ENCODE measurements at places on chromosomes 2 and 18.

- H3K4me1 ChIP-seq, result peaks cover 13% of the 10 kb centered on the region
- DNase-seq, result no peak
- H3K4me3 ChIP-seq, result no peak overlapping the region
- no peaks in the 10 kb centered on the region for H3K36me3 ChIP-seq
- peak overlapping the region; percentile 43 for H3K27ac ChIP-seq
Measured at GRCh38 chr18:23719634-23720201, 30.5 kb downstream of the LAMA3 start.

DNA sequence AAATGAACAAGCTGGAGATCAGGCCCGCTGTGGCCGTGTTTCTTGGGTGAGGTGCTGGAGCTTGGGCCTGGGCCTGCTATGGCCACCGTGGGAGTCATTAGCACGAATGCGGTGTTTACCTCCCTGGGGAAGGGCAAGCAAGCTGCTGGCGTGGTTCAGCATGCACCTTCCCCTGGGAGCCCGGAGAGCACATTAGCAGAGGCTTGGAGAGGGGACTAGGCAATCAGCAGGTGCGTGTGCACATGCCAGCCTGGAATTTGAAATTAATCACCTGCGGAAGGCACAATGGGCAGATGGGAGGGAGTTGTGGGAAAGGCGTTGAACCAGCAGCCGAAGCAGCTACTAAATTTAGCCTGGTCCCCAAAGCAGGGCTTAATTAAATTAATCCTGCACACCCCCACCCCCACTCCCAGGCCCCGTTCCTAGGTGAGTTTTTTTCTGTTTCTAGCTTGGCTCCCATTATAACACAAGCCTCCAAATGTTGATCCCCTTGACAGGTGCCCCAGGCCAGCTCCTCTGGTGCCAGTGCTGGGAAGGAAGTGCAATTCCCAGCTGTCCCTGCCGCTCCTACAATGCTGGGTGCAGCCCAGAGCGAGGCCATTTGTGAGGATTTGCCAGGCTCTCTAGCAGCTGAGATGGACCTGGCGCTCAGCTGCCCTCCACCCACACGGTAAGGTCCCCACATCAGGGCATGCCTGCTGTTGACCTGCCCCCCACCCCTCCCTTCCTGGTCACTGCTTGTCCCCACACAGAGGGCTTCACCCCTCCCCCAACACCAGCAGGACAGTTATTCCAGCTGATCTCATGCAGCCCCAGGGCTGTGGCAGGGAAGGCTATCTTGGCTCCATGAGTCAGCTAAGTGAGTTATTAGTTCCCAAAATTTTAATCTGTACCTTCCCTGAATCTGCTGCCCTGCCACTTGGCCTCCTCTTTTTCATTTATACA, 115.0 kb downstream of the ZBTB7C start:
- peak overlapping the region; percentile 31 for H3K4me3 ChIP-seq
- DNase-seq, result no peak
- H3K27ac ChIP-seq, result peak overlapping the region; percentile 90
- no peaks in the 10 kb centered on the region for H3K27me3 ChIP-seq
- H3K4me1 ChIP-seq, result peaks cover 20% of the 10 kb centered on the region
- no peaks in the 10 kb centered on the region for H3K36me3 ChIP-seq

DNA sequence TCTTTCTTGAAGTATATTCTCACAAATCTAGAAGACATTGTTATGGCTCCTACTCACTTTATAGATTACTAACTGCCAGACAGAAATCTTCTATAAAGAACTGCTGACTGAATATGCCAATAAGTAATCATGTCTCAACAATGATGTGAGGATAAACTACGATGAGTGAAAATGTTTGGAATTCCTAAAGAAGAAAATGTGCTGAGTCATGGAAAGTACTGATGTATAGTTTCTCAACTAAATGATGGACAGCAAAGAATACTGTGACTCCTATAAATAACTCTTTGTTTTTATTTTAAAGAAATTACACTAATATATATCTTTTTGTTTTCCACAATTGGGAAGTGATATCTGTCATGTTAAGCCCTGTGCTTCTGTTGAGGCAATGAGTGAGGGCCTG, 232.9 kb downstream of the LNPK start:
- no peaks in the 10 kb centered on the region for H3K27me3 ChIP-seq
- peaks cover 4% of the 10 kb centered on the region for H3K36me3 ChIP-seq
- H3K4me3 ChIP-seq, result no peak overlapping the region
- no peak for DNase-seq
- H3K27ac ChIP-seq, result no peak overlapping the region
- H3K4me1 ChIP-seq, result peaks cover 5% of the 10 kb centered on the region

DNA sequence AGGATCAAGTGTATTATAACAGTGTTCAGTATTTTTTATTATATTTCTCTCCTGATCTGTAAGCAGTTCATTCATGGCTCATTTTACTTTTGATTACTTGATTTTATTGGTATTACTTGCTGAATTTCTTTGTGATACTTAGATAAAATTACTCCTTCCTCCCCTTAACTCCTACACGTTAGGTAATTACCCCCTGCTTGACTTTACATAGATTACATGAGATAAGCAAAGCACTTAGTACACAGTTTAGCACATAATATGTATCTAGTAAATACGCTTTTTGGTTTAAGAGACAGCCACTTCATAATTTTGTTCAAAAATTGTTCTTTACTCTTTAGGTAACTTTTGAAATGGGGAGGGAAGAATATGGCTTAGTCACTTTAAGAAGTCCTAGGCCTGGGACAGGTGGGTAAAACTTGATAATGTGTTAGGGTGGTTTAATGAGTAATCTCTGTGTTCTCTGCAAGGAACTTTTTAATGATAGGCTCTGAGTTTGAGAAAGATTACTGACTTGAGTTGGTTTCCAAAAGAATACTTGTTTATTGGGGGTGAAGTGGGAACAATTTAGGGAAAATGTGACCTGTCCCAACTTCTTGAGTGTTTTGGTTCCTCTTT, 80.9 kb downstream of the NCOA1 start:
- peak overlapping the region; percentile 75 for H3K27ac ChIP-seq
- DNase-seq, result no peak
- peaks cover 3% of the 10 kb centered on the region for H3K36me3 ChIP-seq
- peaks cover 39% of the 10 kb centered on the region for H3K4me1 ChIP-seq

DNA sequence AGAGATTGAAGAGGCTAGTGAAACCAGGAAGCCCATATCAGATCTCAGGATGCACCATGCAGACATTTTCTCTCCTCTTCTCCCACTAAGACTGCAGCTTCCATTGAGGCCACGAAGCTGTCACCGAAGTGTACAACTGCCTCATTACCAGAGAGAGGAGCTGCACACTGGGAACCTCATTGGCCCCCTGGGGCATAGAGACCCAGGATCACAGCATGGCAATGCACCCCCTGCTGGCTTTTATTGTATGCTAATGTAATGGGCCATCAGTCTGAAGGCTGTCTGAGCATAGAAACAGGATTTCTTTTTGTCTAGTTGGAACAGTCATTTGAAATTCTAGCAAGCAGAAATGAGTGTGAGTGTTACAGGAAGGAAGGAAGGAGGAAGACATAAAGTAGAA, 861.6 kb upstream of the CELF4 start:
- no peaks in the 10 kb centered on the region for H3K4me1 ChIP-seq
- no peak overlapping the region for H3K27ac ChIP-seq
- DNase-seq, result no peak
- no peaks in the 10 kb centered on the region for H3K36me3 ChIP-seq
- no peak overlapping the region for H3K4me3 ChIP-seq
- H3K27me3 ChIP-seq, result no peaks in the 10 kb centered on the region

DNA sequence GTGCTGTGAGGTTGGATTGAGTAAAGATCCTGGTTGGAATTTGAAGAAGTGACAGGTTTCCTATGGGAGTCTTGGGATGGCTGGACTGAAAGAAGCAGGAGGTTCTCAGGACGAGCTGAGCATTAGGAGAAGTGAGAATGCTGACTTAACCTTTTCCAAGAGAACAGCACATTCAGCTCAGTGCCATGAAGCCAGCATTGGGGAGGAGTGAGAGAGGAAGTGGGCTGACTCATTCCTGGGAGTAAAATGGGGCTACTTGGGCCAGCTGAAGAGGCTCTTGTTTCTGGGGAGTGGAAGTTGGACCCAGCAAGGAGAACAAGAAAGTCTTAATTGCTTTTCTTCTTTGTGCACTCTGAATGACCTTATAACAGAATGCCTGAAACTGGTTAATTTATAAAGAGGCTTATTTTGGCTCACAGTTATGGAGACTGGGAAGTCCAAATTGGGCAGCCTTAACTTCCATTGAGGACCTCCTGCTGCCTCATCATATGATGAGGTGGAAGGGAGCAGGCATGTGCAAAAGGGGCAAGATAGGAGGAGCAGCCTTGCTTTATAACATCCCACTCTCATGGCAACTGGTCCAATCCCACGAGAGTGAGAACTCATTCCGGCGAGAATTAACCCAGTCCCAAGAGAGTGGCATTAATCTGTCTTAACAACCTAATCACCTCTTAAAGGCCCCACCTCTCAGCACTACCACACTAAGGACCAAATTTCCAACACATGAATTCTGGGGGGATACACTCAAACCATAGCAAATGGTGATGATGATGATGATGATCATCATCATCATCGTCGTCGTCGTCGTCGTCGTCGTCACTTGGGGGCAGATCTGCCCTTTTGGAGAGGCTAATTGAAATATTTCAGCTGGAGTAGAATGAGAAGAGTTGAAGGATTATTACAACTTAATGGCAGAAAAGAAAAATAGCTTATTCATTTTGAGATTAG, 26.1 kb downstream of the DGUOK start:
- H3K4me1 ChIP-seq, result peaks cover 5% of the 10 kb centered on the region
- no peak overlapping the region for H3K4me3 ChIP-seq
- peaks cover 39% of the 10 kb centered on the region for H3K36me3 ChIP-seq
- H3K27ac ChIP-seq, result no peak overlapping the region

Data from progenitor cell of endocrine pancreas (in vitro differentiated cells).